Small intestine (tissue), 16 donors: ENCODE measurements at places on chromosomes 11 and 22. TPM values are rescaled to one million over a fixed set of nuclear protein-coding genes. Genes with fewer than 3 reads are reported as not detected.
A peak's percentile ranks its signal among the peaks of the same experiment; 100 is the strongest.

Gene RAB6A
- 93.8 TPM for polyA plus RNA-seq

Gene RFPL2
- polyA plus RNA-seq: 0.10 TPM

Gene MS4A8
- polyA plus RNA-seq: 35.7 TPM

Gene PRG3
- not detected for polyA plus RNA-seq

Gene CASP5
- polyA plus RNA-seq: 7.0 TPM

Gene NAV2
- polyA plus RNA-seq: 1.6 TPM

Gene CFL1
- polyA plus RNA-seq: 1,997 TPM

Gene CECR2
- 0.40 TPM for polyA plus RNA-seq

Gene LUZP2
- polyA plus RNA-seq: not detected

Gene ACR
- not detected for polyA plus RNA-seq

Gene OR5P2
- not detected for polyA plus RNA-seq

Gene FOLR3
- polyA plus RNA-seq: not detected

Gene PCF11
- 19.2 TPM for polyA plus RNA-seq

DNA sequence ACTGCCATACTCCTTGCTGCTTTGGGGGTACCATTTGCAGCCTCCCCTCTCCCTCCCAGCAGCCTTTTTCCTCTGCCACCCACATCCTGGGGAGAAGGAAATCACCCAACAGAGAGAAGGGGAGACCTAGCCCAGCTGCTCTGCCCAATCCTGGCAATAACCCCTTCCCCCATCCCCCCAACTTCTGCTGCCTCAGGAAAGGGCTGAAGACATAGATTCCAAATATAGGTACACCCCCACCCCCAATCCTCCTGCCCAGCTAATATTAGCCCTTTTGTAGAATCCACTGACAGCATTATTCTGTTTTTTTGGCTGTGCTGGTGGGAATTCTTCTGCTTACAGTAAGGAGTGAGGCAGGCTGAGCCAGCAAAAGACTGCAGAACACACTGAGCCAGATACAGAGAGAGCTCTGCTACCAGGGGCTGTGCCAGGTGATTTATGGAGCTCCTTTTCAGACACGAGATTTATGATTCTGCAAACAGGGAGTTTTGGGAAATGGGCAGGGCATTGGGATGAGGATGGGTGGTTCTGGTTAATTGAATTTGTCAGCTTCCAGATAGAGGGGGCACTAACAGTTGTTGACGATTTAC lies 164.0 kb downstream of the TENM4 start:
- no peak for DNase-seq

GRCh38 chr11:8070417-8071115 lies 10.4 kb upstream of the TUB start:
- DNase-seq: peak; percentile 19

GRCh38 chr11:60921259-60921658 lies 3.0 kb upstream of the TMEM132A start:
- no peak for DNase-seq

DNA sequence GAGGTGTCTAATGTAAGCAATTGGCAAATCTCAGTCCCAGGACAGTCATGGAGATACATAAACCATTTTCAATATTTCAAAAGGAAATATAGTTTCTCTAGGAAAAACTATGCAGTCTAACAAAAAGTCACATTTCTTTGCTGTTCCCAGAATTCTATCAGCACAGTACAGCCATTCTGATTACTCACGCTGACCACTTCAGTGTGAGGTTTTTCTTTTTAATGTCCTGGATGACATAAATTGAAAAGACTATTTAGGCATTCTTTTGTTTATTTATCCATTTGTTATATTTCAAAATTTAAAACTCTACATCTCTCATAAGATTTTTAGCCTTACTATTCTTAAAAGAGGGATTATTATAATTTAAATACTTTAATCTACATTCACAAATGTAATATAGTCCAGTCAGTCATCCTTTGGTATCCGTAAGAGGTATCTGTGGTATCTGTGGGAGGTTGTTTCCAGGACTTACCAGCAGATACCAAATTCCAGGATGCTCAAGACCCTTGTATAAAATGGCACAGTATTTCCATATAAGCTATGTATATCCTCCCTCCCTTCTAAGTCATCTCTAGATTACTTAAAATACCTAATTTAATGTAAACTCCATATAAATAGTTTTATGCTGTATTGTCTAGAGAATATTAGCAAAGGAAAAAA lies 331.1 kb upstream of the PITPNB start:
- DNase-seq: no peak

- DNase-seq: no peak
These were observed 16.7 kb downstream of the TMEM121B start for GRCh38 chr22:17104336-17104935.

DNA sequence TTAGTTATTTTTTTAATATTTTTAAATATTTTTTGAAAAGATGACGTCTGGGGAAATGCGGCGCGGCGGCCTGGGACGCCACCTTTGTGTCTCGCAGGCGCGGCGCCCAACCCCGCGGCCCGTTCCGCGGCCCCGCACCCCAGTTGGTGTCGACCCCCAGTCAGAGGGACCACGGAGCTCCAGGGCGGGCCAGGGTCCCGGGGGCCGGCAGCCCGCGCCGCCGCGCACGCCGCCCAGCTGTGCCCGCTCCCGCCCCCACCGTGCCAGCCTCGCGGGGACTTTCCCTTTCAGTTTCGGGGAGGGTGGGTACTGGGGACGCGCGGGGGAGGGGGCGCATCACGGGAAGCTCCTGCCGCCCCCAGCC lies 1.6 kb downstream of the CCND1 start:
- peak; percentile 79 for DNase-seq

- DNase-seq: no peak
These were observed 91.1 kb downstream of the MYO18B start for GRCh38 chr22:25833091-25833490.

GRCh38 chr11:134906356-134906955 lies 494.4 kb upstream of the B3GAT1 start:
- no peak for DNase-seq

GRCh38 chr11:841981-842369 lies 354 bp downstream of the POLR2L start:
- no peak for DNase-seq

DNA sequence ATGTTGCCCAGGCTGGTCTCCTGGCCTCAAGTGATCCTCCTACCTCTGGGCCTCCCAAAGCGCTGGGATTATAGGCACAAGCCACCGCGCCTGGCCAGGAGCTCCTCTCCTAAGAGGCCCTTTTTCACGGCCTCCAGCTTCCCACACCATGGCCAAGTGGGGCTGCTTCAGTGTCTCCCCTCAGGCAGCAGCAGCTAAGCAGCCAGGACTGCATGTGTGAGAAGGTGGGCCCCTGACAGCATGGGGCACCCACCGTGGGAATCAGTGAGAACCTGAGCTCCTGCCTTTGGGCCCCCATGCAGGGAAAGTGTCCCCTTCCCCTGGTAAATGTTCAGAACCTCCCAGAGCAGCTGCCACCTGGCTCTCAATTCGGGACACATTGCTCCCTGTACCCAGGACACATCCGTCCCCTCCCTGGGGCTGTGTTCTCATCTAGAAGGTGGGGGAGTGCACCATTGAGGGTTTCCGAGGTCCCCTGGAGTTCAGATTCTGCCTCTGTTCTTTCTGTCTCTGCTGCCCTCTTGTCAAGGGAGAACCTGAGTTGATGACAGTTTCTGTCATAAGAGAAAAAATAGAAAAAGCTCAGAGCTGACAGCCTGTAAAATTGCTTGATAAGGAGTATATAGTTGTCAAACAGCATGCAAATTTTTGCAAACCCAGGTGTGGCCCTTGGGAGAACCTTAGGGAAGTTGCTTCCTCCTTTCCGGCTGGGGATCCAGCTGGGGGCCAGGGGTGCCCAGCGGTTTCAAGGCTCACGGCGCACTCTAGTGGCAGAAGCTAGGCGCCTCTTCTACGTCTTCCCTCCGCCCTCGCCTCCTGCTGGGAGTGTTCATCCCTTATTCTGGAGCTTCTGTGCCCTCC lies 29.7 kb downstream of the FAM83F start:
- DNase-seq: peak; percentile 85

- DNase-seq: no peak
These were observed 39.4 kb downstream of the SWAP70 start for GRCh38 chr11:9703280-9703679.

- no peak for DNase-seq
These were observed 67.2 kb downstream of the SLC17A6 start for GRCh38 chr11:22405377-22405776.

GRCh38 chr22:24408630-24409029 lies 18.8 kb upstream of the ADORA2A start:
- no peak for DNase-seq

GRCh38 chr11:64084146-64084950 lies 48.6 kb downstream of the FLRT1 start:
- DNase-seq: no peak

DNA sequence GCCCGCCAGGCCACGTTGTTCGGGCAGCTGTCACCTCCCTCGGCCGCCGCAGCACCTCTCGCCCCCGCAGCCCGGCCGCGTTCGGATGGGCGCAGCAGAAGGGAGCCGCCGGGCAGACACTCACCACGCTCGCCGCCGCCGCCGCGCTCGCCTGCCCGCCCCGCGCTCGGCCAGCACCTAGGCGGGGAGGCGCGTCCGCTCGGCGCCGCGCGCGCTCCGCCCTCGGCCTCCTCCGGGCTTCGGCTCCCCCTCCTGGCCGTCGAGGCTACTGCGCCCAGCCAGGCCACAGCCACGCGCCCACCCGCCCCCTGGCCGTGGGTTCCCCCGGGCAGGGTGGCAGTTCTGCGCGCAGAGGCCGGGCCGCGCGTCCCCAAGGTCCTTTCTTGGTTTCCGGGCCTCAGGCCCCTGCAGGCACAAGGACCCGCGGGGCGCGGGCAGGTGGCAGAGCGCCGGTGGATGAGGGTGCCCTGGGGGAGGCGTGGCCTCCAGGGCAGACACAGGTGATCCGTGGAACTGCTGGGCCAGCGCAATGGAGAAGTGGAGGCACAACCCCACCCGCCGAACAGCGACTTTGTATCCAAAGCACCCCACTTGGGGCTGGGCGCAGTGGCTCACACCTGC lies at the start of gene SLC25A22:
Gene SLC25A22 (minus strand): TSS at position 189 of the 621 bp plus-strand sequence. CDS start 3,275 bp downstream, outside the sequence.
- DNase-seq: peak; percentile 93

- DNase-seq: no peak
These were observed 2.0 kb upstream of the KCNJ1 start for GRCh38 chr11:128868841-128869671.

GRCh38 chr11:5500393-5500801 lies 9.4 kb downstream of the UBQLN3 start:
- DNase-seq: no peak

GRCh38 chr11:31236143-31236542 lies 133.4 kb downstream of the DCDC1 start:
- no peak for DNase-seq

- no peak for DNase-seq
These were observed 498.0 kb downstream of the BRD1 start for GRCh38 chr22:49329636-49330035.

DNA sequence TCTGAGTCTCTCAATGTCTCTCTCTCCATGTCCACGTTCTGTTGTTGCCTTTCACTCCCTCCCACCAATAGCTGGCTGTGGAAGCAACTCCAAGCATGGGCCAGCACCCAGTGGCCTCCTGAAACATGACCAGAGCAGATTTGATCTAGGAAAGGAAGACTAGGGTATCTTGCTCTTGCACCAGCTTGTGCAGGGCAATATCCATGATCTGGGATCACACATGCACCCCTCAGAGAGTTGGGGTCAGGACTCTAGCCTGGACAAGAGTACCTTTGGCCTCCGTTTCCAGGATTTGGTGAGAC lies 34.5 kb upstream of the RIC3 start:
- no peak for DNase-seq

GRCh38 chr11:71502026-71502425 lies 25.0 kb upstream of the KRTAP5-7 start:
- no peak for DNase-seq

DNA sequence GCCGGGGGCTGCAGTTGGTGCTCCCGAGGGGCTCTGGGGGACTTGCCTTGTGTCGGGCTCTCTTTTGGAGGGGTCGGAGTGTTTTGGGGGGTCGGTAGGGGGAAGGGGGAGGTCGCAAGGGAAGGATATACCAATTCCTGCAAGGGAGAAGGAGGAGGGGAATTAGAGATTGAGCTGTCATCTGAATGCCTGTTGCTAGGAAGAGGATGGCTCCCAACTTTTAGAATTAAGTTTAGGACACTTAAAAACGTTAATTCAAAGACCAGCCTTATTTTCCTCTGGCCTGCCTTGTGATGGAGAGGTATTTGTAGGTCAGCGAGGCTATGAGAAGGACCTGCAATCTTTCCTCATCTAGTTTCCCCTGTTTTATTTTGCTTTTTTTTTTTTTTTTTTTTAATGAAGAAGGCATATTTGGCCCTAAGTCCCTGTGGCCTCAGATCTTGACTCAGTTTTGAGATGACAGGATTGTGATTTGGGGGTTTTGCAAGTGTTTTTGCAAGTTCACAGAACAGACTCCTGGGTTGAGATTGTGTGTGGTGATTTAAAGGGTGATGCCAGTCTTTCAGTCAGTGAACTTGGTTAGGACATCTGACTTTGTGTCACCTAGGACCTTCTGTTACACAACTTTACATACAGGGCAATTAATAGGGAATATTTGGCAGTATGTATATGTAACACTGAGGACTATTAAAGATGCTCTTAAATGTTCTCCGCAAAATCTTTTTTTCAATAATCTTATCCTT lies 672 bp downstream of the TMEM135 start:
- DNase-seq: peak; percentile 24

DNA sequence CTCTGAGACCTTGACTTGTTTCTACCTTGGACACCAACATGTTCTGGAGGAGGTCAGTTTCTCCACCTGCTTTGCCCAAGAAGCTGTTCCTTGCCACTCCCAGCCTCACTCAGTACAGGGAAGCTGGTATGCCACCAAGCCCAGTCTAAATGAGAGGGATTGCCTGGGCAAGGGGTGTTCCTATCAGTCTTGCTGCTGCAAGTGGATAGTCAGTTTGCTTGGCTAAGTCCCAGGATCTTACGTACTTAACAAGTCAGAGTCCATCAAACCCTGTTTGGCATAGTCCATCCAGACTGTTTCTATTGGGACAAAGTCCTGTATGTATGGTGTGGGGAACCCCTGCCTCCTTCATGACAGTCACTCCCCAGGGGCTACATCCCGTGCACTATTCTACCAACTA lies 66.6 kb downstream of the RPL27A start:
- peak; percentile 68 for DNase-seq

- DNase-seq: no peak
These were observed 3.6 kb downstream of the SLC43A1 start for GRCh38 chr11:57511741-57512430.

DNA sequence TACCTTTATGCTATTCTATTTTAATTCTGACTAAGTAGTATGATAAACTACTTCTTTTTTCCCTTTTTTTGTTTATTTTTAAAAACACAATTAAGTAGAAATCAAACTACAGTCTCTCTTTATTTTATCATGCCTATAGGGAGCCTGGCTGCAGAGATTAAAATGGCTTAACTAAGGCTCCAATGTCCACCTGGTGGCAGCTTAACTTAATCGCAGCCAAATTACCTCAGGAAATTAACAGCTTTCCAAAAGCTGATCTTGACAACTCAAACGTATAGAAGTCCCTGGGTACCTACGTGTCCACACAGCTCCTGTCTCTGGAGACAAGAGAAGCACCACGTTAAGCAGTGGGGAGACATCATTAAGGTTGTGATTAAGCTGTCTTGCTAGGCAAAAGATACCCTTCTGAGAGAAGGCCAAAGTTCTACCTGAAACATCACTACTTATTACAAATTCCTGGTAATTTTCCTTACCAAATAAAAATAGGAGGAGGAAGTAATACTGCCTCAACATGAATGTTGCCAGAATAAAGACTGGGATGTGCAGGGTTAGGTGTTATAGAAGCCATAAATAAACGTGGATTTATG lies 63.2 kb upstream of the SNX19 start:
- DNase-seq: no peak
